Muscle of leg (tissue), 16 donors: ENCODE measurements at places on chromosomes 11 and 22.

GRCh38 chr22:42879371-42880021 lies 22.4 kb upstream of the ARFGAP3 start:
- DNase-seq = no peak

- peak; percentile 76 for DNase-seq
Measured at GRCh38 chr11:93123351-93123898, 74.4 kb downstream of the SLC36A4 start.

GRCh38 chr22:35197071-35197470 lies 60.2 kb upstream of the HMGXB4 start:
- DNase-seq = no peak

GRCh38 chr22:17580441-17581031 lies 17.2 kb downstream of the SLC25A18 start:
- DNase-seq = no peak

DNA sequence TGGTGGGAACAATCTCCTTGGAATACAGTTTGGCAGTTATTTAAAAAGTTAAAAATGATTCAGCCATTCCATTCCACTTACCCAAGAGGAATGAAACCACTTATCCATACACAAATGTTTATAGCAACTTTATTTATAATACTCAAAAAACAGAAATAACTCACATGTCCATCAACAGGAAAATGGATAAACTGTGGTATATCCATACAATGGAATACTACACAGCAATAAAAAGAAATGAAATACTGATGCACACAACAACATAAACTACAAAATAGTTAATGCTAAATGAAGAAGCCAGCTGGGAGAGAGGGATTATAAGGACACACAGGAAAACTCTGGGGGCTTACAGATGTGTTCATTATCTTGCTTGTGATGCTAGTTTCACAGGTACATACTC lies 64.7 kb downstream of the FCHSD2 start:
- DNase-seq = no peak

- no peak for DNase-seq
Measured at GRCh38 chr11:20964985-20965384, 295.6 kb downstream of the NELL1 start.

DNA sequence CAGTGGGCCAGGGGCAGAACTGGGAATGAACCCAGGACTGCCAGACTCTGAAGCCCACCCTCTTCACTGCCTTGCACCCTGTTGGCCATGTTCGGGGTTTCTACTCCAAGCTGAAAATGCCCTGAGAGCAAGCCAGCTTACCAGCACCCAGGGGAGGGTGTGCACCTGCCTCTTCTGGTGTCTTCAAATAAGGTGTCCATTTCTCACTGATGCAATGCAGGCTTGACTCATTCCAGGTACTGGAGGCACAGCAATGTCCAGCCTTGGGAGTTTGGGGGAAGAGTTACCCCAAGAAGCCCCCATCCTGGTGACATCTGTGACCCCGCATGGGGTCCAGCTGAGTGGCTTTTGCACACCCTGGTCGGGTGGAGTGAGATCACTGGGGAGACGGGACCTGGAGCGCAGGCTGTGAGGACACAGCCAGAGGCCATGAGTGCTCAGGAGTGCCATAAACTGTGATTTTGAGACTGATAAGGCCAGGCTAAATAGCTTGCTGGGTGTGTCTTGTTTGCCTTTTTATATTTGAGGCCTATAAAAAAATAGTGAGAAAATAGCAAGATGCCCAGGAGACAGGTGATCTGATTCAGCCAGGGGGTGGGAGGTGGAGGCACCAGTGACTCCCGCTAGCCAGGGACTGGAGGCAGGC lies 4.6 kb upstream of the CERK start:
- DNase-seq = no peak

- DNase-seq = peak; percentile 27
Measured at GRCh38 chr11:13776134-13776815, 107.8 kb downstream of the FAR1 start.

- DNase-seq = peak; percentile 93
Measured at GRCh38 chr11:208181-208916, 841 bp downstream of the RIC8A start.

GRCh38 chr22:36758792-36759271 lies 17.1 kb downstream of the IFT27 start:
- DNase-seq = no peak

- DNase-seq = no peak
Measured at GRCh38 chr11:117130879-117131278, 13.2 kb upstream of the PAFAH1B2 start.

DNA sequence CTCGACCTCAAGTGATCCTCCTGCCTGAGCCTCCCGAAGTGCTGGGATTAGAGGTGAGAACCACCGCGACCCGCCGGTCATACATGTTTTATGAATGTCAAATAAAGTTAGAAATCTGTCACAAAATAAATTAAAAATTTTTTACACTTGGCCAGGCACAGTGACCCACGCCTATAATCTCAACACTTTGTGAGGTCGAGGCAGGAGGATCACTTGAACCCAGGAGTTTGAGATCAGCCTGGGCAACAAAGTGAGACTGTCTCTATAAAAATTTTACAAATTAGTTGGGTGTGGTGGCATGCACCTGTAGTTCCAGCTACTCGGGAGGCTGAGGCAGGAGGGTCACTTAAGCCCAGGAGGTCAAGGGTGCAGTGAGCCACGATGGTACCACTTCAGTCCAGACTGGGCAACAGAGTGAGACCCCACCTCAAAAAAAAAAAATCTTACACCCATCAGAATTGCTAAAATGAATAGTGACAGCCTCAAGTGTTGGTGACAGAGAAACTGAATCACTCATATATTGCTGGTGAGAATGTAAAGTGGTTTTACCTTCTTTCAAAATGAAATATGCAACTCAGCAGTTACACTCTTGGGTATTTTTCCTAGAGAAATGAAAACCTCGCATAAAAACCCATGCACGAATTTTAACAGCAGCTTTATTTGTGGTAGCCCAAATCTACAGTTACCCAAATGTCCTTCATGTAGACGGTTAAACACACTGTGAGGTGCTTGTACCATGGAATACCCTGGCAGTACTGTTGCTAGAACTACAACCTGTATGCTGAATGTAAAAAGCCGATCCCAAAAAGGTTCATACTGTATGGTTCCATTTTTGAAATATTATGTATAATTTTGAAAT lies 55.4 kb downstream of the MED15 start:
- no peak for DNase-seq

GRCh38 chr11:126181939-126182730 lies 29.3 kb downstream of the RPUSD4 start:
- no peak for DNase-seq

GRCh38 chr11:9941991-9942390 lies 278.1 kb downstream of the SWAP70 start:
- DNase-seq = no peak

GRCh38 chr11:113730887-113731726 lies 25.0 kb upstream of the TMPRSS5 start:
- DNase-seq = peak; percentile 71

GRCh38 chr11:71251761-71252268 lies 562 bp downstream of the SHANK2 start:
- no peak for DNase-seq

DNA sequence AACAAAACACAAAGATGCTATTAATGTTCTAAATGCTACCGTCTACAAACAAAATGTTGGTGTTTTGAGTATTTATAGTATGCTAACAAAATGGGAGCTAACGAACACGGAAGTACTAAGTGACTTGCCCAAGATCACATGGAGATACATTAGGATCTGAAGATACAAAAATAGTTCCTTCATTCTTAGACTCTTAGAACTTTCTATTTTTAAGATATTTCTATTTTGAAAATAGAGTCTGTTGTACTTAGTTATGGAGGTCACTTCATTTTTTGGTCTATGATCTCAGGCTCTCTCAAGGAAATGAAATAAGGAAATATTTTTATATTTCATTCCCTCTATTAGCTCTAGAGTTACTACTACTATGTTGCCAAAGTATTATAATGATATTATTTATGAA lies 64.2 kb downstream of the APOL5 start:
- no peak for DNase-seq
